SHP77 (cell line): ENCODE measurements at places on chromosomes 2 and 18.

DNA sequence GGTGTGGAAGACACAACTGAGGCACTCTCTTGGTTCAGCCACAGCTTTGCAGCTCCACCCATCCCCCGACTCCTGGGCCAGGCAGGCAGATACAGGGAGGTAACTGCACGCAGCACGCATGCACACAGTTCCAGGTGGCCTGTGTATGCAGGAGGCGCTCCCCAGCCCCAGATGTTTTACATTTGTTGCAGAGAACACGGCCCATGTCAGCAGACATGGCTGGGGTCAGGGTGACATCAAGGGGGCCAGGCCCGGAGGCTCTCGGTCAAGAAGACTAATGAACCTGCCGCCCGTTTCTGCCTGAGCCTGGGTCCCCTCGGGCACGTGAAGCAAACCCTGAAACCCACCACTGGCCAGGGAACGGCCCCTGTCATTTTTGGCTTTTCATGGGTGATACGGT, 57.3 kb downstream of the TWIST2 start:
- DNase-seq: no peak

GRCh38 chr2:56021579-56021978, 98.0 kb upstream of the EFEMP1 start:
- no peak for DNase-seq

GRCh38 chr2:171522788-171523087, 464 bp downstream of the CYBRD1 start:
- no peak for DNase-seq

GRCh38 chr2:20224716-20225293, at the start of gene SDC1:
SDC1 (minus strand) TSS chr2:20225130; CDS start chr2:20224867, 263 bp downstream.
- DNase-seq: peak; percentile 24

GRCh38 chr18:23588836-23589560, 2.7 kb upstream of the NPC1 start:
- DNase-seq: no peak

GRCh38 chr2:199882667-199883066, 28.4 kb upstream of the C2orf69 start:
- no peak for DNase-seq

GRCh38 chr18:79483971-79484491, 88.3 kb downstream of the NFATC1 start:
- DNase-seq: no peak

DNA sequence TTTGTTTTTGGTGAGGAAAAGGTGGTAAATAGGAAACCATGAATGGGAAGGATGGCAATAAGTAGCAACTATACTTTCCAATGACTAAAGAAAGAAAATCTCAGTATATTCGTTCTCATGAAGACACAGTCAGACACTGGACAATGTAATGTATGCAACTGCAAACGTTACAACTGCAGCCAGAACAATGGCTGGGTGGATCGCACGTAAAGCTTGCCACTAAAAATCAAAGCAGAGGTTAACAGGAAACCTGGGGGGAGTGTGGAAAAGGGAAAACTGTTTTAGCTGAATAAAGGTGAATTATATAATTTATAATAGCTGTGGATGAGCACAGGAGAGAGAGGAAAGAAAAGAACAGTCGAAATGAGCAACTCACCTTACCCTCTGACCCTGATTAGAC, 33.3 kb downstream of the NEMP2 start:
- DNase-seq: no peak

DNA sequence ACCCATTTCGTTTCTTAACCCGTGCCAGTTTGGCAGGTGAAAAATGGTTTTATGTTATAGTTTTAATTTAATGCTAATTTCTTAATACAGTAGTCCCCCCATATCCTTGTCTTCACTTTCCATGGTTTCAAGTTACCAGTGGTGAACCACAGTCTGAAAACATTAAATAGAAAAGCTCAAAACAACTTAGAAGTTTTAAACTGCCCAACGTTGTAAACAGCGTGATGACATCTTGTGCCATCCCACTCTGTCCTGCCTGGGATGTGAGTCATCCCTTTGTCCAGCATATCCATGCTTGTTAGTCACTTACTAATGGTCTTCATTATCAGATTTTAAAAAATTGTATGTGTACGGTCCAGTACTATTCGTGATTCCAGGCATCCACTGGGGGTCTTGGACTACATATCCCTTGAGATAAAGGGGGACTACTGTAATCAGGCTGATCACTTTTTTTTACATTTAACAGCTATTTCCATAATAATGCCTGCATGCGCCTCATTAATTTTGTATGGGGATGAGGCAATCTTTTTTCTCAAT, 31.9 kb downstream of the SLC66A3 start:
- DNase-seq: no peak

GRCh38 chr18:68764016-68764415, 33.9 kb upstream of the CCDC102B start:
- DNase-seq: no peak

- no peak for DNase-seq
Observed at GRCh38 chr2:112494828-112495227, 12.9 kb downstream of the TTL start.

DNA sequence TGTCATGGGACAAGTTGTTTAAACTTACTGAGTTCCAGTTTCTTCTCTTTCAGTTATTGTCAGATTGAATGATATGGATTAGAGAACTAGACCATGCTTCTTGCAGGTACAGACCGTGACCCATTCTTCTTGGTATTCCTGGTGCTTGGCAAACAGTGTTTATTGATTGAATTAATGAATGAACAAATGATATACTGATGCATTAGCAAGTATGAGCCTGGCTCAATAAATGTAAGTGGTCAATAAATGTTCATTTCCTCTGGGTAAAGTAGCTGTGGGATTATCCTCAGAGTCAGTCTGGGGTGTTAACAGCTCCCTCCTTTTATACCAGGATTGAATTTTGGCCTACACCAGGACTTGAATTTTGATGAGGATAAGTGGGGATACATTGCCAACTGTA, 160.2 kb downstream of the ZEB2 start:
- DNase-seq: no peak

DNA sequence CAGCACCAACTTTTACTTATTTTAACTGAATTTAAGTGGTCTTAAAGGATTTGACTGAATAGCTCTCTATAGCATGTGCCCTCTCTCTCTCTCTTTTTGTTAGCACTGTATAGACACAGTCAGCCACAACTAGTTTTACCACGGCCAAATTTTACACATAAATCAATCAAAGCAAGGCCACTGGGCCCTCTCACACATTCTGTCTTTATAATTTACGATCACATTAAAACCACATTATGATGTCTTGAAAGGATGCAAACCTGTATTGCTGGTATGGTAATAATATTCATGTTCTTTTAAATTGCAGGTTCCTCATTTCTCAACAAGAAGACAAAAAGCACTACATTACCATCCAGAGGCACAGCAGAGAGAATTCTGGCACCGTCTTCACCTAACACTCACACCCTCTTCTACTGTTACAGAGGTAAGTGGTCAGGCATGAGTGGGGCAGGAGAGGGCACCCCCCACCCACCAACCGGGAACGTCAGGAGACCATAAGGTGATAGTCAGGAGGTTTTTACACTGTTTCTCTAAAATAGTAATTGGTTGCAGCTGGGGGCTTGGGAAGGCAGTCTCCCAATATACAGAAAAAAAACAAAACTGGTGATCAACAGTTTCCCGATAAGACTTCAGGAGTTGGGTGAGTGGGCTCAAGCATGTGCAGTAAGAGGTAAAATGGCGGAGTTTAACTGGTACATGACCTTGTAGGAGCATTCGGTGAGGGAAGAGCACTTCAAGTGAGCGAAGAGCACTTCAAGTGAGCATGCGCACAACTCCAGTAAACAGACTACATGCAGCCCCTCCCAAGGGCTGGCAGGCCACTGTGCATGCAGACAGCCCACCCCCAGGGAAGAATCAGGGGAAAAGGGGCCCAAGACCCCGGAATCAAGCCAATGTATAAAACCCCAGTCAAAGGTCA, 296.7 kb downstream of the PIEZO2 start:
- no peak for DNase-seq

DNA sequence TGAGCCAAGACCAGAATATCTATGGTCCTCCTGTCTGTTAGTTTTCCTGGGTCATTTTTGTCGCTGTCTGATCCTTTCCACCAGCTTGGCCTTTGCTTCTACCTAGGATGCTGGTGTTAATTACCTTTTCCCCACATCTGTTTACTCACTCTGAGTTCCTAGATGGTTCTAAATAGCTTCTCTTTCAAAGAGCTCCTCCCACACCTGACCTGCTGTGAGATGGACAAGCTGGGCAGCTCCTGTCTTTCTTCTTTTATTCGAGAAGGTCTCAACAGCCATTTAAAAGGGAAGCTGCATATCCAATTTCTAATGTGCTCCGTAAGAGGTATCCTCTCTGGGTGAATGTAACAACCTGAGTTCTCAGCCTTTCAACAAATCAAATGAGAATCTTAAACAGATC, 156.2 kb downstream of the HRH4 start:
- DNase-seq: no peak

DNA sequence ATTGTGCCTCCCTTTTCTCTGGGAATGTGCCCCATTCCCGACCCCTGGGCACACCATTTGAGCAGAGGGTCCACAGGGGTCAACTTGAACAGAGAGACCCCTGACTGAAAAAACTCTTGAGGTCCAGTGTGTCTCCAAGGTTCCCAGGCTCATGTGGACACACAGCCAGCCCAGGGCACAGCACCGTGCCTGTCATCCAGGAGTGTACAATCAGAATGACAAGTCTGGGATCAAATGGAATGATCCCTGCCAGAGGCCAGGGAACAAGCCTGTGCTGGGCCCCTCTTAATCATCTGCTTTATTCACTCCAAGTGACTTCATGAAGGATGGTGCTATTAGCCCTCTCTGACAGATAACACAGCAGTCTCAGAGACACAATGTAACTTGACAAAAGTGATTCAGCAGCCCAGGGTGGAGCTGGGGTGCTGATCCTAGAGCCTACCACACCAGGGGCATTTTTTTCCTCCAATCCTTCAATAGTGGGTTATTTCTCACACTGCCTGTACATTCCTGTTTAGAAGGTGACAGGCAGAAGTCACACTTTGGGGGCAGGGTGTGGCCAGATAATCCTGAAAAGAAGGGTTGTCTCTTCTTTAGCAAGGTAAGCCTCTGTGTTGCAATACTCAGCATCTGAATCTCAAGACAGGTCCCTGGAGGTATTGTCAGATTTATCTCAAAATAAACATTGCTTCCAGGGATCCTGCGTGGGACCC, 84.0 kb upstream of the TMEM200C start:
- no peak for DNase-seq

DNA sequence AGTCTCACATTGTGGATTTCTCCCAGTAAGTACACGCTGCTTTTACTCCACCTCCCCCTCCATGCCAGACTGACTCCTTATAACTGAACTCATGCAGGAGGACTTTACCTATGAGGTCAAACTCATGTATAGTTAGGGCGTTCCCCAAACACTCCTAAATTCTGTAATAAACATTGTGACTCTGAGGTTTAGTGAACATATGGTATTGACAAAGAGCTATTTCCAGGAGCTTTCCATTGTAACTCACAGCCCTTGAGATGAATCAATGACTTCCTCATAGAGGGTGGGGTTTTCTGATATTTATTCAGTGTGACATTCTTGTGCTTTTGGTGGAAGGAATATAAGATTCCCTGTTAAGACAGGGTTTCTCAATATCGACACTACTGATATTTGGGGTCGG, 337.4 kb upstream of the SLC14A2 start:
- DNase-seq: no peak

- DNase-seq: no peak
Observed at GRCh38 chr2:28600181-28600580, 104.3 kb downstream of the PLB1 start.

GRCh38 chr18:41058351-41059125, 896.5 kb upstream of the PIK3C3 start:
- no peak for DNase-seq

- DNase-seq: no peak
Observed at GRCh38 chr2:107338571-107338970, 452.6 kb upstream of the ST6GAL2 start.

GRCh38 chr2:65070172-65070830, 14.1 kb downstream of the CEP68 start:
- no peak for DNase-seq

GRCh38 chr18:11994336-11994702, 13.0 kb downstream of the IMPA2 start:
- DNase-seq: no peak

DNA sequence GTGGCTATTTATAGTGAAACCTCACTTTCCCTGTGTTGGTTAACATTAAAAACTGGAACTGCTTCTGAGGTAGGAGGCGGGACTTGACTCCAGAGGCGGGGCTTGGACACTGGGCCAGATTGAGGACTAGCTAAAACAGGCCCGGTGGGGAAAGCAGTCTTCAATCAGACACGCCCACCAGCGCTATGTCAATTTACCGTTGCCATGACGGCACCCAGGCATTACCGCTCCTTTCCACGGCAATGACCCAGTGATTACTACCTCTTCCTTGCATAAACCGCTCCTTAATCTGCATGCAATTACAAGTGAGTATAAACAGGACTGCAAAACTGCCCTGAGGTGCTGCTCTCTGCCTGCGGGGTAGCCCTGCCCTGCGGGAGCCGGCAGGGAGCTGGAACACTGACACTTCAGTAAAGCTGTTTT, 35.3 kb downstream of the LRRFIP1 start:
- peak; percentile 81 for DNase-seq

DNA sequence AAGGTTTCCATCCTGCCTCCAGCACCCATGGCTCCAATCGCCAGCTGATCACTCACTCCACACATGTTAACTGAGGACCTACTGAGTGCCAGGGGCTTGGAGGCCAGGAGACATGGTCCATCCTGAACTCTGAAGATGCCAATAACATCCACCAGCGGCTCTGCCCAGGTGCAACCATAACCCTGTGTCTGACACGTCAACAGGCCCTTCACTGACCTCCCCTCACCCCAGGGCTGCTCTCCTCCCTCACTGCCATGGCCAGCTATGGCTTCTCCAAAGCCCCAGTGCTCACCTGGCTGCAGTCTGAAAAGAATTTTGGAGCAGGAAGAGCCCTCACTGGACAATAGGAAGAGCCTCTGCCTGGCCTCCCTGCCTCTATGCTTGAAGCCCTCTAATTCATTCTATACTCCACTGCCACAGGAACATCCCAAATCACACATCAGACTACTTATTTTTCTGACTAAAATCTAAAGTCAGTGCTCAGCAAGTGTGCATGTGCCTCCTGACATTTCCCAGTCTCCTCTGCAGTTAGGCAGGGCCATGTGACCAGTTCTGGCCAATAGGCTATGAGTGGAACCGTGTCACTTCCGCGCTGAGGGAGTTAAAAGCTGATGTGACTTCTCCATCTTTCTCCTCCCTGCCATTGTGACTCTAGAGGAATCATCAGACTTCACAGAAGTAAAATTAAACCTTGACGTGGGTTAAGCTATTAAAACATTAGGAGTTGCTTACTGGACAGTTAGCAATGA, 37.2 kb downstream of the ZBTB7C start:
- no peak for DNase-seq

- DNase-seq: no peak
Observed at GRCh38 chr2:238108423-238109183, 8.5 kb downstream of the ESPNL start.

DNA sequence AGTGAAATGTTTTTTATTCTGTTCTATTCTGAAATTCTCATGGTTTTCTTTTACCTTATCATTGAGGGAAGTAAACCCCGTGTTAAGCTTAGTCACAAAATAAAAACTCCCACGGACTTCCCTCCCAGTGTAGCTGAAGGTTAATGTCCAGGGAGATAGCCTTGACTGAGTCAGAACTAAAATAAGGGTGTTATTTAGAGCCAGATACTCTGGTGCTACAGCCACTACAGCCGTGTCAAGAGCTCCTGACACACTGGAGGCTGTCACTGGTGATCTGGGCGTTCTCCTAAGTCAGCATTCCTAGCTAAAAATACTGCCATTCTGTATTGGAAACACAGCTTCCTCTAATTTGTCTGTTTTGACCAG, 82.0 kb upstream of the RANBP2 start:
- no peak for DNase-seq
